ENCODE measurements at places on chromosomes 6 and 20.

DNA sequence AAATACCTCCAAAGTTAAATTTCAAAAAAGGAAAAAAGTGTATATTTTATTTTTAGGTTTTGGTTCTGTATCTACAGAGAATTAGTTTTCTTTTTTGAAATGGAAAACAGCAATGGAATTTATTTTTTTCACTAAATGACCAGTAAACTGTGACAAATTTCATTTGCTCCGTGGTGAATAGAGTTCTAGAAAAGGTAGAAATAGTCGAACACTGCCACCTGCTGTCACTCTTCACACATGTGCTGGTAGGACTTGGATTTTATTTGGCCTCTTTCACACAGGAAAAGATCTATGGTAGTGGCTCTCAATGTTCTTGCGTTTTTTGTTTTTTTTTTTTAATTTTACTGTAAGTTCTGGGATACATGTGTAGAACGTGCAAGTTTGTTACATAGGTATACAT lies 312.5 kb downstream of the EYA4 start:
- DNase-seq: peak; percentile 72

- DNase-seq: no peak
These were observed 71.9 kb upstream of the HTR1B start for GRCh38 chr6:77535172-77535571.

- DNase-seq: peak; percentile 69
These were observed 402 bp downstream of the OSBPL2 start for GRCh38 chr20:62238569-62239277.

DNA sequence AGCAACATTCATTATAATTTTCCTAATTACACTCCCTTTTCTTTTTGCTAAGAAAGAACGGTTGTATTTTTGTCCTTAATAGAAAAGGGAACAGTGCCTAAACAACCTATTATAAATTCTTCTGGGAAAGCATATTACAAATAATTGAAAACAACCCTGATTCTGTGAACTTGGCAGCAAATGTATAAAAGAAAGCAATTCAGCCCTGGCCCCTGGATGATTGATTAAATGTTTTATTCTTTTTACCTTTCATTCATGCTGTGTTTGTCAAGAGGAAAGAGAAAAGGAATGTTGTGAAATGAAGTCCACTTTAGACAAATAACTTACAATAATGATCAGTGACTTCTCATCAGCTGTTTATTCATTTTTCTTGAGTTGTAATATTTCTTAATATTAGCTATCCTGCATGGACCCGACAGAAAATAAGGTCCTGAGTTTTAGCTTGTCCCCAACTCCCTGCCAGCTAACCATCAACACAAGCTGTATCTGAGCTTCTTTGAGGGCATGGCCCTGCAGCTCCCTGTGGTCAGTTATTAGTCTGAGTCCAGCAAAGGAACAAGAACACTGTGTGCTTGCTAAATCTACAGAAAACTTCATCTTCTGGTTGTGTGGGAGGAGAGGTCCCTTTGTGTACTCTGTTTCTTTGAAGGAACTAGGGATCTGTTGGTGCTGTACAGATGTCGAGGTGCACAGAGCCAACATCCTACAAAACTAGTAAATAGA lies 248.2 kb downstream of the LAMA2 start:
- DNase-seq: no peak

DNA sequence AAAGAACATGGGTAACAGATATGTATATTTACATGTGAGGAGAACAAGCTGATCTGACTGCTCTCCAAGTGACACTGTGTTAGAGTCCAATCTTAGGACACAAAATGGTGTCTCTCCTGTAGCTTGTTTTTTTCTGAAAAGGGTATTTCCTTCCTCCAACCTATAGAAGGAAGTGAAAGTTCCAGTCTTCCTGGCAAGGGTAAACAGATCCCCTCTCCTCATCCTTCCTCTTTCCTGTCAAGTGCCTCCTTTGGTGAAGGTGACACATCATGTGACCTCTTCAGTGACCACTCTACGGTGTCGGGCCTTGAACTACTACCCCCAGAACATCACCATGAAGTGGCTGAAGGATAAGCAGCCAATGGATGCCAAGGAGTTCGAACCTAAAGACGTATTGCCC lies 5.2 kb downstream of the HFE start:
- no peak for DNase-seq

GRCh38 chr20:32456869-32457478 lies 98.8 kb downstream of the ASXL1 start:
- DNase-seq: peak; percentile 95

DNA sequence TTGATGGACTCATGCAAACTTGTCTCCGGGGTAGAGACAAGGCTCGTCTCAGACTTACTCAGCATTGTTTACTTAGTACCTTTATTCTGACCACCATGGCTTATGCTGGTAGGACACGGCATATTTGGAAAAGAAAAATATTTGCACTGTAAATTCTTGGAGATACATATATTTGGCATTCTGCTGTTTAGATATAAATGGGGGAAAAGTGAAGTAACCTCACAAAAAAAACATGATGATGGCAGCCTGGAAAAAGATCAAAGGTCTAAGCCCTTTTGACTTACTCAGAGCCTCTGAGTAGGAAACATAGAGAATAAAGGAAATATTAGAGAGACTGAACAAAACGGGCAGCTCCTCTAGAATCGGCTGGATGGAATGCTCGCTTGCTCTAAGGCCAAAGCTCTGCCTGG lies 32.5 kb downstream of the PDE10A start:
- DNase-seq: no peak

DNA sequence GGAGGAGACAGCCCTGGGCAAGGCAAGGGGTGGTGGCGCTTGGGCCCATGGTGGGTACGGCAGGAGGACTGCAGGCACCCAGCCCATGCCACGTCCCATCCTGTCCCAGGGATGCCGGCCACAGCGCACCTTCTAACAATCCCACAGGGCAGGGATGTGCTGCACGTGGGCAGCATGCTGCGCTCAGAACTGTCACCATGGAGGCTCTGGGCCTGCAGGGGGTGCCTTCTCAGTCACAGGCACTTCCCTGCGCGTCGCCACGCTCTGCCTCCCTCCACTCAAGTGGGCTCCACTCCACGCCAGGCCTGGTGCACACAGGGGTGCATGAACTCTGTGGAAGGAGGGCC lies 2.4 kb downstream of the CABLES2 start:
- no peak for DNase-seq

- no peak for DNase-seq
These were observed 34.7 kb downstream of the EZR start for GRCh38 chr6:158784505-158784904.

All from endodermal cell (in vitro differentiated cells).